ENCODE measurements at places on chromosomes 13 and 19.

GRCh38 chr19:27657271-27658051, 1555.5 kb downstream of the UQCRFS1 start:
- no peak for DNase-seq

DNA sequence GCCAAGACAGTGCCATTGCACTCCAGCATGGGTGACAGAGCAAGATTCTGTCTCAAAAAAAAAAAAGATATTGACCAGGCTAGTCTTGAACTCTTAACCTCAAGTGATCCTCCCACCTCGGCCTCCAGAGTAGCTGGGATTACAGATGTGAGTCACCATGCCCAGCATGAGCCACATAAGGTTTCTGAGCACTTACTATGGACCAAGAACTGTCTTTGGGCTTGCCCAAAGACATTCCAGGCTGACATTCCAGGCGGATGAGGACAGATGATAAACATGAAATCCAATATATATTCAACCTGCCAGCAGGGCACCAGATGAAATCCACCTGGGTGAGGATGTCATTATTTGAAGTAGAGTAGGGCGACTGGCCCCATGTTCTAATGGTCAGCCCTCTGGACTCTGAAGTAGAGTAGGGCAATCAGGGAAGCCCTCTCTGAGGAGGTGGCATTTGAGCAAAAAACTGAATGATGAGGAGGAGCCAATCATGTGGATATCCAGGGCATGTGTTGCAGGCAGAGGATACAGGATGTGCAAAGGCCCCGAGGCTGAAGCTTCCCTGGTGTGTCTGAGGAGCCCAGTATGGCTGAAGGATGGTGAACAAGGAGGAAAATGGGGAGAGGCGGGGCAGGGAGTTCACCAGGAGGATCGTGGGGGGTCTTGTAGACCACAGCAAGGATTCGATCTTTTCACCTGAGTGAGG, 4.0 kb downstream of the C19orf38 start:
- DNase-seq = no peak

DNA sequence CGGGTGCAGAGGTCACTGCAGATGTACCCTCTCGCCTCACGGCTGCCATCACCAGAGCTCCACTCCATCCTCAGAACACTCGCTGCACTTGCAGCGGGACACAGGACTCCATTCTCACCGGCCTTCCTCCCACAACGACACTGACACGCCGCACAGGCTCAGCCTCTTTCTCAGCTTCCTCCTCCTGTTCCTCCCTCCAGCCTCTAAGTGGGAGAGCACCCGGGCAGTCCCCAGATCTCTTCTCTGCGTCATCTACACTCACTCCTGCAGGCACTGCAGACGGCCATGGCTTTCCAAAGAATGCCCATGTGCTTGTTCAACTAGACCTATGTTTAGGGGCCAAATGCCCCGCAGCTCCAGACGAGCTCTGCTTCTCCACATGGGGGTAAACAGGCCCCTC, 14.3 kb upstream of the FKRP start:
- no peak for DNase-seq

GRCh38 chr13:32976056-32976805, 40.0 kb upstream of the KL start:
- DNase-seq = no peak

- DNase-seq = no peak
Observed at GRCh38 chr13:53473397-53473796, 444.8 kb downstream of the OLFM4 start.

GRCh38 chr13:111396457-111396856, 76.0 kb downstream of the TEX29 start:
- DNase-seq = no peak

DNA sequence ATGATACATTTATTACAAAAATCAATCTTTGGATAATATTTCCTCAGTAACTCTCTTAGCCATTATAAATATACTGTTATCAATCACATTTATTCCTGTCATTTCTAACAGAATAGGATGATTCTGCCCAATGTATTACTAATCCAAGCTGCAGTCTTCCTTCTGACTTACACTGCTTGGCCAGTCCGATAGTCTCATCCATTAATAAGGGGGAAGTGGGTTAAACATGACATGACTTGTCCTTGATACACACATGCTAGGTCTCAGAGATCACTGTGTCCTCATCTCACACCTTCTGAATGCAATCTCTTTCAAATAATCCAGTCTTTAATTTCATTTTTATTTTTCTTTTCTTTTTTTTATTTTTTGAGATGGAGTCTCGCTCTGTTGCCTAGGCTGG, 18.8 kb downstream of the SACS start:
- no peak for DNase-seq

DNA sequence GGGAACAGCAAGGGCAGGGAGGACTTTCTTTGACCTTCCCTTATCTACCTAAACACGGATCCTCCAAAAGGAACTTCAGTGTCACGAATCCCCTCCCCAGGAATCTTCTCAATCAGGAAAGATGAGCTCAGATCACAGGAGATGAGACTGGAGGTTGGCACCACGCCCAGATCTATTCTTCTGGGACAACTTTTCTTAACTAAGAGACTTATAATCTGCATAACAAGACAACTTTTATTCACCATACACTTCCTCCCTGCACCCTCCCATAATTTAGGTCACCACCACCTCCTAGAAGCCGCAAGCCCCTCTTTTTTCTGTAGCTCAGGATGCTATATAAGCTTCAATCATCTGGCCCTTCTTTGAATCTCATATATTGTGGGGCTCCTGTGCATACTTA, 19.2 kb upstream of the AKT2 start:
- DNase-seq = no peak

DNA sequence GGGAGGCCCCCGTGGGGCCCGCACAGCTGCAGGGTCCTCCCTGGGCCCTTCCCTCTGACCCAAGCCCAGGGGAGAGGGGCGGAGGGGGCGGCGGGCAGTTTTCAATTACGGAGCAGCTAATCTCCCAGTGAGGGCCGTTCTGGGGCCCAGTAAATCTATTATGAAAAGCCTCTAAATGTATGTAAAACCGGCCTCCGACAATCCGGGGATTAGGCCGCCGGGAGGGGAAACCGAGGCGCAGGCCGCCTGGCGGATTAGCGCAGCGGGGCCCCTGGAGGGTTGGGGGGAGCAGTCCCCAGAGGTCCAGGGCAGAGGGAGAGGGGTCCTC, 25.1 kb downstream of the EFNA2 start:
- no peak for DNase-seq

DNA sequence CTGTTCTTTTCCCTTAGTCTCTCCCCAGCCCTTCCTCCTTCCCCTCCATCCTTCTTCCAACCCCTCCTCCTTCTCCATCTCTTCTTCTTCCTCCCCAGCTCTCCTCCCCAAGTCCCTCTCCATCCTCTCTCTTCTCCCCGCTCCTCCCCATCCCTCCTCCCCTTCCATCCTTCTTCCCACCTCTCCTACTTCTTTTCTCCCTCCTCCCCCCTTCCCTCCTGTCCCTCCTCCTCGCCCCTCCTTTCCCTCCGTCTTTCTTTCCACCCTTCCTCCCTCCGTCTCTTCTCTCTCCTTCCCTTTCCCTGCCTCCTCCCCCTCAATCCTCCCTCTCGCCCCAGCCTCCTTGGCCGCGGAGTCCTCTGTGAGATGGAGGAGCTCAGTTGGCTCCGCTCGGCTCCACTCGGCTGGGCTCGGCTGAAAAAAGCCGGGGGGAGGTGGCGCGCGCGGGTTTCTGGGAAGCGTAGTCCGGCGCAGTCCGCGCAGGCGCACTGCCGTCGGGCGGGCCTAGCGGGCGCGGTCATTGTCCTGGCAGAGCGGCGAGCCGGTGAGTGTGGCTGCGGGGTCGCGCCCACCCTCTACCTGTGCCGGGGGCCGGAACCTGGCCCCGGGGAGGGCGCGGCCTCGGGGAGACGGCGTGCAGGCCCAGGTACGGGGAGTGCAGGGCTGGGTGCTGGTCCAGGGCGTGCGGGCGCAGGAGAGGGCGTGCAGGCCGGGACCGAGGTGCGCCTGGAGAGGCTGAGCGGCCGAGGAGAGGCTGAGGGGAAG, at the start of gene ZNF71:
Gene ZNF71 (plus strand): TSS at position 520 of the 765 bp plus-strand sequence. CDS start 6,257 bp downstream, outside the sequence.
- DNase-seq = peak; percentile 63

DNA sequence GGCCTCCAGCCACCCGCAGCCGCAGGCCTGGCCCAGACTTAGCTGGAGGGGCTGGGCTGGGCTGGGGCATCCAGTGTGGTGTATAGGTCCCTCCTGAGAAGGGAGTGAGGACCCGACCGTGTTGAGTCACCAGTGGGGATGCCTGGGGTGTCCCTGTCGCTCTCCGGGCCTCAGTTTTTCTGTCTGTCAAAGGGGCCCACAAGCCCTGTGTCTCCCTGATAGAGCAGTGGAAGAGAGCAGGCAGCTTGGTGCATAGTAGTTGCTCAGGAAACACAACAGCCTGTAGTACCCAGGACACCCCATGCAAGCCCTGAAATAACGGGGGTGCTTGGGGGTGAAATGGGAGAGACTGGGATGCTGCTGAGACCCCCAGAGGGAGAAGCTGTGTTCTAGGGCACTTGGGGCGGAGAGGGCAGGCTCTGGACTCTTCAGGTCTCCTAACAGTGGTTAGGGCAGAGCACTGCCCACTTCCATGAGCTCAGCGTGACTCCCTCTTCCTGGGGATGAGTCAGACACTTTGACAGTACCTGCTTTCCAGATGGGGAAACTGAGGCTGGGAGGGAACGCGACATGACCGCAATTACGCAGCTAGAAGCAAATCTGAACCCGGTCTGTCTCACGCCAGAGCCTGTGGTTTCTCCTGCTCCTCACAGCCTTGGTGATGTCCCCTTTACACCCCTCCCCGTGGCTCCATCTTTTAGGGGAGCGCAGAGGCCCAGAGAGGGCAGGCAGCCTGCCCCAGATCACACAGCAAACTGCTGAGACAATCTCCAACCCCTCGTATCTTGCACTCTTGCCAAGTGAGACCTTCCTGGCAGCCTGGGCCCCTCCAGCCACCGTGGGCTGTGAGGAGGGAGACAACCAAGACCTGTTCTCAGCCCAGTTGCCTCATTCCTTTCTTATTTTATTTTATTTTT, 692 bp downstream of the SULT2B1 start:
- no peak for DNase-seq

GRCh38 chr13:106161146-106161545, 374.3 kb downstream of the EFNB2 start:
- no peak for DNase-seq

- DNase-seq = no peak
Observed at GRCh38 chr13:53150568-53150967, 122.0 kb downstream of the OLFM4 start.

Data from NCI-H2107 (cell line).